ENCODE measurements at places on chromosomes 12 and 14.
A peak's percentile ranks its signal among the peaks of the same experiment; 100 is the strongest.

DNA sequence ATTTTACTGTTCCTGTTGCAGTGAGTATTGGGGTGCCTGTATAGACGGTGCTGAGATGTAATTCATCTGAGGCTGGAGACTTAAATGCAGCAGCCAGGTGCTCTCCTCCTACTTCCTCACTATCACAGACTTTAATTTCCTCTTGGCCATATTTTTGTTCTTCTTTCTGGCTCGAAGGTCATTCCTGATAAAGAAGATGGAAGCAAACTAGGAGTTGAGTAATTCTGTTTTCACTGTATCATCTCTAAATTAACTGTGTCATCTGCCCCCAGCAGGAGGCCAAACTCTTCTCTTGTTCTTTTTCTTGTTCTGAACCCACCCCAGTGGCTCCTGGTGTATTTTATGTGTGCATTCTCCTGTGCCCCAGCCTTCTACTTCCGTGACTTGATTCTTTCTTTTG, 141.7 kb upstream of the ARHGAP5 start:
- DNase-seq, result no peak
- no peak overlapping the region for H3K27ac ChIP-seq
- H3K36me3 ChIP-seq, result no peaks in the 10 kb centered on the region
- H3K27me3 ChIP-seq, result no peaks in the 10 kb centered on the region
- no peak overlapping the region for H3K4me3 ChIP-seq

DNA sequence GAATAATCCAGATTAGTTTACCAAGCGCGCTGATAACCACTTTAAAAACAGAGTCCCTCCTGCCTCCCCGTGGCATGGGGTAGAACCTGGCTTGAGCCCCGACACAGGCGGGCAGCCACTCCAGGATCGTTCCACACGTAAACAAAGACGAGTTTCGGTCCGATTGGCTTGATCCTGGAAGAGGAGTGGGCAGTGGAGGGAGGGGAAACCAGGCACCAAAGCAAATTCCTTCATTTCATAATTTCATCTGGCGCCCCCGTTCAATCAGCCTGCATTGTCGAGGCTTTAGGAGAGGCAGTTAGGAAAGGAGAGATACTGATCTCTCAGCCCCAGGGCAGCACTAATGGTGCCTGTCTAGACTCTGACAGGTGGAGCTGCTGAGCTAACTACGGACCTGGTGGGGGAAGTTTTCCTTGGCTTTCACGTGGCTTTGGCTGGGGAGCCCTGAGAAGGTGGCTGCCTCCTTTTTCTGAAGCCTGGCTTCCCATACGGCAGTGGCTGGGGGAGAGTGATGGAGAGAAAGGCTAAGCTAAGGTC, 751 bp upstream of the GPRC5A start:
- H3K4me3 ChIP-seq, result peak overlapping the region; percentile 66
- H3K36me3 ChIP-seq, result no peaks in the 10 kb centered on the region
- peaks cover 8% of the 10 kb centered on the region for H3K4me1 ChIP-seq
- no peaks in the 10 kb centered on the region for H3K27me3 ChIP-seq
- peak overlapping the region; percentile 80 for H3K27ac ChIP-seq

GRCh38 chr14:103110681-103111231, 12.5 kb upstream of the TNFAIP2 start:
- peaks cover 64% of the 10 kb centered on the region for H3K4me1 ChIP-seq
- no peak overlapping the region for H3K4me3 ChIP-seq
- no peaks in the 10 kb centered on the region for H3K36me3 ChIP-seq

GRCh38 chr14:53147208-53147607, 5.9 kb downstream of the DDHD1 start:
- no peaks in the 10 kb centered on the region for H3K27me3 ChIP-seq
- no peaks in the 10 kb centered on the region for H3K36me3 ChIP-seq

DNA sequence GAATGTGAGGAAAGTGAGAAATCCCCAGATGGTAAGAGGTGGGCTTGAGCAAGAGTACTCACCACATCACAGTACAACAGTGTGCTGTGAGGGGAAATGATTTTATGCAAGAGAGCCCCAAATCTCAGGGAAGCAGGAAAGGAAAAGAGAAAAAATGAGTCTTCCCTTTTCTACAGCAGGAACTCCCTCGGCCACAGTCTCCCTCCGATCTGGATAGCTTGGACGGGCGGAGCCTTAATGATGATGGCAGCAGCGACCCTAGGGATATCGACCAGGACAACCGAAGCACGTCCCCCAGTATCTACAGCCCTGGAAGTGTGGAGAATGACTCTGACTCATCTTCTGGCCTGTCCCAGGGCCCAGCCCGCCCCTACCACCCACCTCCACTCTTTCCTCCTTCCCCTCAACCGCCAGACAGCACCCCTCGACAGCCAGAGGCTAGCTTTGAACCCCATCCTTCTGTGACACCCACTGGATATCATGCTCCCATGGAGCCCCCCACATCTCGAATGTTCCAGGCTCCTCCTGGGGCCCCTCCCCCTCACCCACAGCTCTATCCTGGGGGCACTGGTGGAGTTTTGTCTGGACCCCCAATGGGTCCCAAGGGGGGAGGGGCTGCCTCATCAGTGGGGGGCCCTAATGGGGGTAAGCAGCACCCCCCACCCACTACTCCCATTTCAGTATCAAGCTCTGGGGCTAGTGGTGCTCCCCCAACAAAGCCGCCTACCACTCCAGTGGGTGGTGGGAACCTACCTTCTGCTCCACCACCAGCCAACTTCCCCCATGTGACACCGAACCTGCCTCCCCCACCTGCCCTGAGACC, 7.8 kb downstream of the ATN1 start:
- H3K27ac ChIP-seq, result peak overlapping the region; percentile 94
- DNase-seq, result no peak
- peaks cover 53% of the 10 kb centered on the region for H3K36me3 ChIP-seq
- no peaks in the 10 kb centered on the region for H3K27me3 ChIP-seq
- no peak overlapping the region for H3K4me3 ChIP-seq
- H3K4me1 ChIP-seq, result peaks cover 76% of the 10 kb centered on the region

All from esophagus muscularis mucosa (tissue), 4 donors.